ENCODE measurements at places on chromosomes 5 and 9. TPM values are rescaled to one million over a fixed set of nuclear protein-coding genes. Genes with fewer than 3 reads are reported as not detected.

- no peak for DNase-seq
- H3K36me3 ChIP-seq, result peaks cover 4% of the 10 kb centered on the region
- no peak overlapping the region for H3K4me3 ChIP-seq
- no peaks in the 10 kb centered on the region for H3K27me3 ChIP-seq
- no peak overlapping the region for H3K27ac ChIP-seq
Observed at GRCh38 chr5:139282197-139282557, 11.4 kb upstream of the MATR3 start.

DNA sequence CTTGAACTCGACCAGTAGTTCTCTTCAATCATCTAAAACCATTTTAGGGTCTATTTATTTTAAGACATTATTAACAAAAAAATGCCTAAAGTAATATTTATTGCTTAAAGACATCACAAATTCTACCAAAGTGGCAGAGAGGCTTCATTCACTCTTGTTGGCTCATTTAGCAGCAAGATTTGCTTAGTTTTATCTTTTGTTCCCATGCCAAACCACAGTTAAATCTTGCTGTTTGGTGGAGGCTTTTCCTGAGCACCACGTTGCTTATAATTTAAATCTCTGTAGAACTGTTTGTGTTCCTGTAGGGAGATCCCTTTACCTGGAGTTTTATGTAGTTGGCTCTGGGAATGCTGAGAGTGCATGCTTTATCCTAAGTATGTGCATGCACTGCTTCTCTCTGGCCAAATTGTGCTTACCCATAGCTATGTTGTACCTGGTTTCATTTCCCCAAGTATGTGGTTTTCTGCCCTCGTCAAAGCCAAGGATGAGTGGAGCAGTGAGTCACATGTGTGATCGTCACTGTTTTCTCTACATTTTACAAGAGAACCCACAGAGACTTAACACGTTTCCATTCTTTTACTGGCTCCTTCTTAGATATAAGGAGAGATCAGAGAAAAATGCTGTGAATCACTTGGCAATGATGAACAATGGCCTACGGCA is 42.1 kb upstream of the MAST4 start:
- no peaks in the 10 kb centered on the region for H3K27me3 ChIP-seq
- DNase-seq, result no peak
- H3K36me3 ChIP-seq, result no peaks in the 10 kb centered on the region
- no peak overlapping the region for H3K4me3 ChIP-seq

DNA sequence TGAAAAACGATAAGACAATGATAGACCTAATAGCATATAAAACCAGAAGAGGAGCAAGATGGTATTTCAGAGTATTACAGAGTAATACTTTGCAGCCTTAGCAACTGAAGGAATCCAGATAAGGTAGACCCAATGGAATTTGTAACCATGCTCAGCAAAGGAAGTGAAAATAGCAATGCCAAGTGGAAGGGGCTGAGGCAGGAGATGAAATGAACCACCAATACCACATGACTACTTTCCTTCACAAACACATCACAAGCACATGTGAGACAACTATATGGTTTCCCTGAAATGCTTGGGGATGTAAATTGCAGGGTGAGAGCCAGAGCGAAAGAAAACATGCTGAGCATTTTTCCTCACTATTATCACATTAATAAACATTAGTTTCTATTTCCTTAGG is 79.8 kb upstream of the MELK start:
- no peak overlapping the region for H3K27ac ChIP-seq
- H3K4me1 ChIP-seq, result no peaks in the 10 kb centered on the region
- H3K27me3 ChIP-seq, result no peaks in the 10 kb centered on the region

DNA sequence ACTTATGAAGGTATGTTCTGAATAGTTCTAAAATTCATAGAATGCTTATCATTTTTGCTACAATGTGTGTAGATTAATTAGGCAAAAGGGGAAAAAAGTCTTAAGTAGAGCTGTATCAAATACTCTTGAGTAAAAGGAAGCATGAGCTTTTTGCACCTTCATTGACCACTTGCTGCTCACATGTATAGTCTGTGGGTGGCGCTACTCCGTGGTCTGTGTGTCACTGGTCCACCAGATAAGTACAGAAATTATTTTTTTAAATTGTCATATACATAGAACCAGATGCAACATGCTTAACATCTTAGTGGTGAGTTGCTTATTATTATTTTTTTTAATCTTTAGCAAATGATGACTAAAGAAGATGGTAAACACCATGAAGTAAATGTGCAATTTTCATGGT is 130.2 kb downstream of the MAN2A1 start:
- H3K27ac ChIP-seq, result no peak overlapping the region
- no peak overlapping the region for H3K4me3 ChIP-seq
- DNase-seq, result no peak
- no peaks in the 10 kb centered on the region for H3K4me1 ChIP-seq

DNA sequence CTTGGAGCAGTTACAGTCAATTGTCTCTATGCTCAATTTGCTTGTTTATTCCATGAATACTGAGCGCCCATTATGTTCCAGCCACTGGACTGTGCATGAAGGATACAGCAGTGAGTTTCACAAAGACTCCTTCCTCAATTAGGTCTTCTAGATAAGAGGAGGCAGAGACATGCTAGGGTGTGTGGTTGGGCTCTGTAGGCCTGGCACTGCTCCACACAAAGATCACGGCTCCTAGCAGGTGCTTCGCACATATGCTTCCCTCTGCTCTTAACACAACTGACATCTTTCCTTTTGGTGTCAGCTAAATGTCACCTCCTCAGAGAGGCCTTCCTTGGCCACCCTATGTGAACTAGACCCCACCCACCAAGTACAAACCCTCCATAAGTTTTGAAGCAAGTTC is 10.9 kb downstream of the IL12B start:
- no peaks in the 10 kb centered on the region for H3K4me1 ChIP-seq
- no peaks in the 10 kb centered on the region for H3K36me3 ChIP-seq
- H3K27ac ChIP-seq, result no peak overlapping the region
- DNase-seq, result no peak
- no peak overlapping the region for H3K4me3 ChIP-seq
- H3K27me3 ChIP-seq, result no peaks in the 10 kb centered on the region

- H3K27me3 ChIP-seq, result no peaks in the 10 kb centered on the region
- H3K36me3 ChIP-seq, result no peaks in the 10 kb centered on the region
- no peak overlapping the region for H3K27ac ChIP-seq
- no peak for DNase-seq
Observed at GRCh38 chr5:96538808-96539250, 105.8 kb upstream of the PCSK1 start.

Gene KDM4C
- total RNA-seq, result 41.0 TPM

DNA sequence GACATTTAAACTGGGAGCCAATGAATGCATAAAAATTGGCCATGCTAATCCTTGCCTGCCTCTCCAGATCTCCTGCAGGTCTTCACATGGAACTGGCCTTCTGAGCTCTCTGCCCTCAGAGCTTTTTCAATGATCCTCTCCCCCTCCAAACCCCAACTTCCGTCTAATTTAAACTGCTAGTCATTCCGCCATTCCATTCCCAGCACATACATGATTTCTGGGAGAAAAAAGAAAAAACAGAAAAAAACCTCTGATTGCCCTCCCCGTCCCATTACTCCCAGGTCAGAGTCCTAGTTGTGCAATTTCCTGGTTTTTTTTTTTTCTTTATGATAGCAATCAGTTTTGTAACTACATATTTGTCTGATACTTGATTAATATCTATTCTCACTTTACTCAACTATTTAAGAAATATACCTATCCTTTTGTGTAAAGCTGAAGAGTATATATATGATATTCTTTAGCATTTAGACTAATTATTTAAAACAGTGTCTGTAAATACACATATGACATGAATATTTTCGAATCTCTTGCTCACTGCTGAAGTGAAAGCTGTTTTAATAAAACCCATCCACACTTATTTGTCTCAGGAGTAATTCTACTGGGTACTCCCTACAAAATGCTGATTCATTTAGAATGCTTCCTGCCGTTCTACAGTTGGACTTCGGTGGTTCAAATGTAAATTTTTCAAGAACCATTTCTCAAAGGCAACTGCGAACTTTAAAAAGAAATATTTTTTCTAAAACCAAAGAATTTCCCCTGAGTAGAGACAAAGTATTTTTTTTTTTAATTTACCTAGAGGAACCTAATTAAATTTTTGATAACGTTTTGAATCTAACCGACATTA is 1.6 kb downstream of the HINT1 start:
- H3K36me3 ChIP-seq, result peaks cover 1% of the 10 kb centered on the region
- peak overlapping the region; percentile 26 for H3K27ac ChIP-seq
- peak overlapping the region; percentile 100 for H3K4me3 ChIP-seq

DNA sequence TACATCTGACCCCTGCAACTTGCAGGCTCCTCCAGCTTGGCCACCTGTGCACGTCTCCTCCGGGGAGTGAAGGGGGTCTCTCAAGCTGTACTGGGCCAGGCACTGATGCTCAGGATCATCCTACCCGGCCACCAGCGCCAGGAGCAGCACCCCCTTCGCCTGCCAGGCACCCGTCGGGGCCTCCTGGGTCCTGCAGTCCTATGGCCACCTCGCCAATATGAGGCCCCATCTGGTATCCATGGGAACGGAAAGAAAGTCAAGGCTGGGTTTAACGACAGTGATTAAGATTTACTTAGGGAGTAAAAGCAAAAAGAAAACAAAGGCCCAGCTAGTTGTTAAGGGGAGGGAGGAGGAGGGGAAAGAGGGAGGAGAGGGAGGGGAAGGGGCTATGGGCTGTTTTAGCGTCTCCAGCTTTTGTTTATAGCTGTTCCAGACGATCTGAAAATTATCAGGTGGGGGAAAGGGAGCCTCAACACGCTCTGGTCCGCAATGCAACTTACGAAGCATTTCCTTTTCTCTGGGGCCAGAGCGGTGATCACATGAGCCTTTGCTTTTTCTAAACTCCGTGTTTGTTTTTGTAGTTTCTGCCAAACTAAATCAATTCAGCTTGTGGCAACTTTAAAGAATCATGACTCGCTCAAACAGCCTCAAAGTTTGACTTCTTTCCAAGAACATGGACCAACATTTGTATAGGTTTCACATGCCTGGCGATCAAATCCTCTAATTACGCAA is 132.4 kb downstream of the ROR2 start:
- H3K4me3 ChIP-seq, result no peak overlapping the region
- H3K36me3 ChIP-seq, result no peaks in the 10 kb centered on the region
- H3K4me1 ChIP-seq, result no peaks in the 10 kb centered on the region
- no peak overlapping the region for H3K27ac ChIP-seq

GRCh38 chr5:60340326-60340725 is 359.6 kb downstream of the DEPDC1B start:
- H3K27me3 ChIP-seq, result no peaks in the 10 kb centered on the region
- H3K27ac ChIP-seq, result no peak overlapping the region
- H3K4me3 ChIP-seq, result no peak overlapping the region
- no peaks in the 10 kb centered on the region for H3K4me1 ChIP-seq
- no peak for DNase-seq

- H3K27me3 ChIP-seq, result no peaks in the 10 kb centered on the region
- no peak for DNase-seq
- no peak overlapping the region for H3K4me3 ChIP-seq
- no peak overlapping the region for H3K27ac ChIP-seq
- no peaks in the 10 kb centered on the region for H3K36me3 ChIP-seq
Observed at GRCh38 chr5:87560528-87560927, 147.8 kb upstream of the CCNH start.

Gene GTF3C4
- 24.1 TPM for total RNA-seq

Gene ITK
- total RNA-seq, result not detected

Gene LHX6
- 7.6 TPM for total RNA-seq

Gene ZNF462
- total RNA-seq, result 36.8 TPM
